ENCODE measurements at places on chromosomes 7 and 10. TPM values are rescaled to one million over a fixed set of nuclear protein-coding genes. Genes with fewer than 3 reads are reported as not detected.

DNA sequence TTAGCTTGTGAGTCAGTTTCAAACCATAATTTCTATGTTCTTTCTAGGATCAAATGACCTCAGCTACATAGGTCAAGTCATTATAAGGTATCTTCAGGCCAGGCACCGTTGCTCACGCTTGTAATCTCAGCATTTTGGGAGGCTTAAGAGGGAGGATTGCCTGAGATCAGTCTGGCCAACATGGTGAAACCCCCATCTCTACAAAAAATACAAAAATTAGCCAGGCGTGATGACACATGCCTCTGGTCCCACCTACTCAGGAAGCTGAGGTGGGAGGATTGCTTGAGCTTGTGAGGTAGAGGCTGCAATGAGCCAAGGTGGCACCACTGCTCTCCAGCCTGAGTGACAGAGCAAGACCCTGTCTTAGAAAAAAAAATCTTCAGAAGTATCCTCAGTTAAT is 362.3 kb downstream of the GATA3 start:
- no peak for DNase-seq

DNA sequence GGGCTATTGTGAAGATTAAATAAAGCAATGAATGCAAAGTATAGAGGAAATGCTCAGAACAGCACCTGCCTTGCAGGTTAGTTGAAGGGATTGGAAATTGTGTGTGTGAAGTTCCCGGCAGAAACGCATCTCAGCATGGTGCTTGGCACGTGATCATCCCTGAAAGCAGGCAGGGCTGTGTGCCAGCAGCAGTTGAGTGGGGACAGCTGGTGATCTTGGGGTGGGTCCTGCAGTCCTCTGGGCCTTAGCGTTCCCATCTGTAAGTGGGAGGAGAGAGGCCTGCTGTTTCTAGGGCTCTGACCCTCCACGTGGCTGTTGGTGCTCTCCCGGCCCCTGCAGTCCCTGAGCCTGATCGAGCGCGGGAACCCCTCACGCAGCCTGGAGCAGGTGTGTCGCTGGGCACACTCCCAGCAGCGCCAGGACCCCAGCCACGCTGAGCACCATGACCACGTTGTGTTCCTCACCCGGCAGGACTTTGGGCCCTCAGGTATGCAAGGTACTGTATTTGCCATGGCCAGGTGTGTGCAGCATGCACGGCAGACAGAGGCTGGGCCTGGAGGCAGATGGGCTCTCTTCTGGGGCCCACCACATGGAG is 55.3 kb downstream of the TBATA start:
- no peak for DNase-seq

DNA sequence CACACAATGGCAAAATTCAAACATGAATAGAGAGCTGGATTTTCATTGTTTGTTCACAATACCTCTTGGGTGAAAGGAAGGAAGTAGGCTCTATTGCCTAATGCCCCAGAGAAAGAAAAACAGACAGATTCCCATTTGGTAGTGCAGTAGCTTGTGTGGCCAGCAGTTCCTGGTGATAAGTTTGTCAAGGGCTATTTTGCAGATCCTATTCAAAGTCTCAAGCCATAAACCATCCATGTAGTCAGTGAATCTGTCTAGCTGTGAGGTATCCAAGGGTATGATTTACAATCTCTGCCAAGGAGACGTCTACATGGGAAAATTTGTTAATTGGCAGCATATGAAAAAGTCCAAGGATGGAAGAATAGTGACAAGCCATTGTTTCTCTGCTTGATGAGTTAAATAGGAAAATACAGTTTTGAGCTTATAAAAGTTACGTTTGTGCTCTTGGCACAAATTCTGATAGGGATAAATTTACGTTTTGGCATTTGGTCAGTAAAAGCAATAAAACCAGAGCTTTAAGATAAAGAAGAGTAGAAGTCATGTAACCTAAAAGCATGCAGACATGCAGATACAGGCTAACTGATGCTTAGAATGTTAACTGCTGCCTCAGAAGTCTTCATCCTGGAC is 269.1 kb downstream of the GATA3 start:
- DNase-seq: no peak

DNA sequence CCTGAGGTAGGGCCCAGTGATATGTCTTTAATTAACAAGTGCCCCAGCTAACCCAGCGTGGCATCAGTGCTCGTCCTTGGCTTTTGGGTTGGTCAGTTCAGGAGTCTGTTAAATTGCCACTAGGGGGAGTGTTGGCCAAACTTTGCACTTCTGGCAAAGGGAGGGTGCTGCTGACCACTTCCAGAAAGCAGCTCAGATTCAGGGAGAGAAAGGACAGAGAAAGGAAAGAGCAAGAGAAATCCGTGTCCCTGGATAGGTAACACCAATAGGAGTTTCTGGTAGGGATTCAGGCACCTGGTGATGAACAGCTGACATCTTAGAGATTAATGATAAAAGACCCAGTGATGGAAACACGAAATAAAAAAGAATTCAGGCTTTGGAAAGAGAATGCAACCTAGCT is 243.1 kb upstream of the AOAH start:
- DNase-seq: peak; percentile 61

DNA sequence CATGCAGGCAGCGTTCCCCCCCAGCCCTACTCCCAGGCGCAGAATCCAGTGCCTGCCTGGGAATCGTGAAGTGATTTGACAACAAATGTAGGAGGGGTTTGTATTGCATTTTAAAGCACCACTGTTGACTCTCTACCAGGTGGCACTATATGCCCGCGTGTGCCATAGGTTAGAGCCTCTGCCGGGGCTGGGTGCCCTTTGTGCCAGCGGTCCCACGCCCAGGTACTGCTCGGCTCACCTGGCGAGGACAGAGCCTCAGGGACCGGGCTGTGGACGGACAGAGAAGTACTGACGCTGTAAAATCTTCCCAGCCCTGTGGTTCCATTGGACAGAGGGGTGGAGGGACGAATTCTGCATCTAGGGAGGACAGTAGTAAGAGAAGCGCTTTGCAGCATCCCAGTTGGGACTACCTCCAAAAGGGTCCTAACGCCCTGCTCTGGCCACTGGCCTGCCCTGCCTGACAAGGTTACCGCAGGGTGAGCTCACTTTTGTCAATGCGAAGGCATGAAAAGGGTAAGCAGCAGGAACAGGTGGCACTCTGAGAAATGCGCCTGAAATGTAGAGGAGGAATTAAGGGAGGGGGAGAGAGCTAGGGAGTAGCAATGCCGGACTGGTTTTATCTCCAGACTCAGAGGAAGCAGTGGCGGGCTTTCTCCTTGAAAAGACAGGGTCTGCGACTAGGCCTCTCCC is 788 bp upstream of the CACNA2D1 start:
- DNase-seq: no peak

ECHDC3 gene
- total RNA-seq: 71.3 TPM

FGFR2 gene
- total RNA-seq: 65.6 TPM

- no peak for DNase-seq
Observed at GRCh38 chr10:73967022-73967429, 30.9 kb upstream of the VCL start.

DNA sequence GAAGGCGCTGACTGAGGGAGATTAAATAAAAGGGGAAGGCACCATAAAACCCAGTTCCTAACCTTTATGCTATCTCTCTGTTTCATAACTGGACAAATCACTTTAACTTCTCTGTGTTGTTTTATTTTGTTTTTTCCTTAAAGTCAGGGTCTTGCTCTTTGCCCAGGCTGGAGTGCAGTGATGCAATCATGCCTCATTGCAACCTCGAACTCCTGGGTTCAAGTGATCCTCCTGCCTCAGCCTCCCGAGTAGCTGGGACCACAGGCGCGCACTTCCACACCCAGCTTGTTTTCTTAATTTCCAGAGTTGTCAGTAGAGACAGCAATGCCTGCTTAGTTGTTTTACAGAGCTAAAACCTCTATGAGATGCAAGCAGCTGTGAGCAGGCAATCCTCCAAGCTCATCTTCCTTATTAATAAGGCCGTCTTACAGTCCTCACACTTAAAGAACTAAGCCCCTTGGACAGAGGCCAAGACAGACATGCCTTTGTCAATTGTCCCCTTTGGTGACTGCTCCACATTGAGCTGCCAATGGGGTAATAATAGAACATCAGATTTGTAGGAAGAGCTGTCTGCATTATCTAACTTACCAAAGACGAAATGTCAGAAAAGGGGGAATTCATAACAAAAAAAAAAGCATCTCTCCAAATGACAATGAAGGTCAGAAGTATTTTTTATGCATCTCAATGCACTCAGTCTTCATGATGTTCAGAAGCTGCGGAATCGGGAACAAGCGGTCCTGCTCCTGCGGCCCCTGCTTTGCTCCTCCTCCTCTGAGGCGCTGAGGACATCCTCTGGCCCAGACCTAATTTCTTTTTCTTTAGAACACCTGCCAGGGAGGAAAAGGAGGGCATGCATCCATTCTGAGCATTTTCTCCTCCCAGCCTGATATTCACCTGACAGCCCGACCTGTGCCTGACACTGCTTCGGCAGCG is 62.7 kb upstream of the RNF32 start:
- no peak for DNase-seq

FAM107B gene
- 38.6 TPM for total RNA-seq

GRCh38 chr7:143283381-143283780 is 1.4 kb upstream of the TMEM139 start:
- DNase-seq: no peak

DNA sequence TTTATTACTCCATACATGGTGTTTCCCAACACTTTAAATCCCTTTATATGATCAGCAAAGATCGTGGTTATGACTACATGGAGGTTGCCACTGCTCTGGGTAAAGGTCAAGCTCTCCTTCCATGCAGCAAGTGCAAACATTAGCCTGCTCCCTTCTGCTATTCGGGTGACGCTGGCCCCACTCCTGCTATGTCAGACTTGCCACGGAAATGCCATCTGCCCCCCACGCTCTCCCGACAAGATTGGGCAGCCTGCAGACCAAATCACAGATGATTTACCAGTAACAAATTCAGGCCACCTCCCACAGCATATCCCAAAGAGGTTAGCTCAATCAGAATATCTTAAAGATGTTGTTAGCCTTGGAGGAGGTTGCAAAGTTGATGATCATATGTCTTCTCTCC is 77.8 kb upstream of the MGMT start:
- DNase-seq: no peak

DNA sequence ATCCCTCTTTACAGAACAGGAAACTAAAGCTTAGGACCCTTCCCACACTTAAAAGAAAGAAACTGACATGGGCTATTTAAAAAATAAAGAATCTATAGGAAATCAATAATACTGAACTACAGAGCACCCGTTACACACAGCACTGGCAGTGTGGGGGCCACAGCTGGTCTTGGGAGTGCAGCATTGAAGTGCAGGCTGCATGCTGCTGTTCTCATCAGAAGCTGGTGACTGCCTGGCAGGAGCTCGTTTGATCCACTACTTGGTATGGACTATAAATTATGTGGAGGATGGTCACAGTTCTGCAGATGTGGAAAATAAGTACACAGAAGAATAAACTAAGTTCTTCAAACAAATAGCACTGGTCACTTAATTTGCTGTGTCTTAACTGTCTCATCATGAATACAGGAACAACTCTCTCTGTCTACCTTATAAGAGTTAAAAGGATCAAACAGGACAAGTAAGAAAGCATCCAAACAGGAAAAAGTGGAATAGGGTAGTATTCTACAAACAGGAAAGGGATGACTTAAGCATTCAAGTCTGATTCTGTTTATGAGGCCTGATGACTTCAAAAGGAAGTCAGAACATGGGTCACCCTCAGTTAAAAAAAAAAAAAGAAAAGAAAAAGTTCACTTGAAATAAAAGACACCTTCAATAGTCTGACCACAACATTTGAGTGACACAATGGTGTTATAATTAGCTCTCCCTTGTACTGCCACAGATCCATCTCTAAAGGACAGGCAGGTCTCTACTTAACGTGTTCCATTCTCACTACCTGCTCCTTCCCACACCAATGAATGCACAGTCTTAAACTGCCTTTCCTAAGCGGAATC is 21.0 kb downstream of the DOCK4 start:
- no peak for DNase-seq

PARG gene
- 22.0 TPM for total RNA-seq

- no peak for DNase-seq
Observed at GRCh38 chr7:368651-369475, 78.9 kb downstream of the FOXL3 start.

GRCh38 chr10:15898046-15898445 is 37.7 kb upstream of the MINDY3 start:
- DNase-seq: no peak

DNA sequence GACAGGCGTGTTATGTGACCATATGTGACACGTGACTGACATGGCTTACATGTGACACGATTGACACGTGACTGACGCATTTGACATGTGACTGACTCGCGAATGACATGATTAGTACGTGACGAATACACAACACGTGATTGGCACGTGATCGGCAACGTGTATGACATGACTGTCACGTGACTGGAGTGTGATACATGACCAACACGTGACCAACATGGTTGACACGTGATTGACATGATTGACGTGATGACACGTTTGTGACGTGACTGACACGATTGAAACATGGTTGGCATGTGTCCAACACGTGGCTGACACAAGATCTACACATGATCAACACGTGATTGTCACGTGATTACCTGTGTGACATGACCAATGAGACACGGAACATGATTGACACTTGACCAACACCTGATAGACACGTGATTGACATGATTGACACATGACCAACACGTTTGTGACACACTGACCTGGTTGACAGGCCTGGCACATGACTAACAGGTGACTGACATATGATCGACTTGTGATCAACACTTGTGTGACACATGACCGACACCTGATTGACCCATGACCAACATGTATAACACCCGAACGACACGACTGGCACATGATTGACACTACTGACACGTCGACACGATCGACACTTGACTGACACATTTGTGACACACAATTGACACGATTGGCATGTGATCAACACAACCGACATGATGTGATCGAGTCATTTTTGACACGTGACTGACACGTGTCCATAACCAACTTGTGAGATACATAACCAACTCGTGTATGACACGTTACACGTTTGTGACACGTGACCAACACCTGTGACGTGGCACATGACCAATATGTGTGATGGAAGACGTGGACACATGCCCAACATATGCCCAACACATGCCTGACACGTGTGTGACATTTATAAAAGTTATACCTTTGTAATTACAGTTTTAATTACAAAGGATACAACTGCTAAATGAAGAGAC is 21.1 kb downstream of the CRPPA start:
- DNase-seq: no peak
